ENCODE measurements at places on chromosomes 2 and 18.
A peak's percentile ranks its signal among the peaks of the same experiment; 100 is the strongest.

DNA sequence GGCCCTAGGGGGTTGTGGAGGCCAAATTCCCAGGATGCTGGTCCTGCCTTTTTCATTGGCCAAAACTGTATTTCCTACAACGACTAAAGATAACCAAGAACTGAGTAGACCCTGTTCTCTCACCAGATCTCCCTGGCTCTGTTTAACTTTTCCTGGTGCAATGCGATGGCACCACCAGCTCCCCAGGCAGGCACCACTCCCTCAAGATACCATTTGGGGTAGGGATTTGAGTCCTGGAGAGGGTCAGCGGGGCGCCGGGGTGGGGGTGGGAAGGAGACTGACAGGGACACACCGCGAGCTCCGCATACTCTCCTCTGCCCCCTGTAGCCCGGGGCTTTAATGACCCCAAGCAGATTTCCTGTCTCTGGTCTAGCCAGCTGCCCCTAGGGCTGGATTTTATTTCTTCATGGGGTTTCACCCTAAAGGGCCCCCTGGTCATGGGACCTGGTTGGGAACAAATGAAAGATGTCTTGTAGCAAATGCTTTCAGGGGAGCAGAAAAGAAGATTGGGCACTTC lies 7.3 kb downstream of the SIX2 start:
- no peak for DNase-seq

- DNase-seq = no peak
Measured at GRCh38 chr2:241659150-241659739, 21.8 kb downstream of the ATG4B start.

GRCh38 chr2:224381521-224382279 lies 20.2 kb downstream of the FAM124B start:
- DNase-seq = no peak

DNA sequence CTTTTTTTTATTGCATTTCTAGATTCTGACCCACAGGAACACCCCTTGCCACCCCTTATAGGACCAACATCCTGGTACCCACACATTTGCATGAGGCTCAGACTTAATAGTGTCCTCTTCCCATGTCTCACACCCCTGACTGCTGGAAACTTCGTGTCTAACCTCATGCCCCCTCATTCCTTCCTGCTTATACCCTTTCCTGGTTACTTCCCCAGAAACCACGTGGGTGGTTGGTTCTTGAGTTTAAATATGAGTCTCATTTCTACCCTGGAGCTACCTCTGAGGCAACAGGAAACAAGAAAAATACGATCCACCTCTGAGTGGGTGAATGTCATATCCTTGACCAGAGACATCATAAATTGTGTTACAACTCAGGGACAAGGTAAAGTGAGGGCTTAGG lies 1.6 kb downstream of the TNP1 start:
- DNase-seq = no peak

DNA sequence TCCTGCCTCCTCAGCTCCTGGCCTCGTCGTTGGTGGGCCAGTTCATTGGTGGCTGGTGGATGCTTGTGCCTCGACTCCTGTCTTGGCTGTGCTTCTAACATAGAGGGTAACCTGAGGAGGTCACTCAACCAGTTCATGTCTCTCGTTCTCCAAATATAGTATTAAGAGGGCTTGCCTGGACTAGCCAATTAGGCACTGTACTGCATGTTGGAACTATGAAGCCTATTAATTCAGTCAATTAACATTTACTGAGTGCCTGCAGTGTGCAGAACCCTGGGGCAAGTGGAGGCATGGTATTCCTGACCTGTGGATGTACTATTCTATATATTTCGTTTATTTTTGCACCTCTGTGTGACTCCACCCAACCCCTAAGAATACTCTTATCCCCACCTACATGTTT lies 89.9 kb upstream of the PELI1 start:
- no peak for DNase-seq

- DNase-seq = no peak
Measured at GRCh38 chr18:35974181-35974580, 1.7 kb downstream of the RMP24 start.

DNA sequence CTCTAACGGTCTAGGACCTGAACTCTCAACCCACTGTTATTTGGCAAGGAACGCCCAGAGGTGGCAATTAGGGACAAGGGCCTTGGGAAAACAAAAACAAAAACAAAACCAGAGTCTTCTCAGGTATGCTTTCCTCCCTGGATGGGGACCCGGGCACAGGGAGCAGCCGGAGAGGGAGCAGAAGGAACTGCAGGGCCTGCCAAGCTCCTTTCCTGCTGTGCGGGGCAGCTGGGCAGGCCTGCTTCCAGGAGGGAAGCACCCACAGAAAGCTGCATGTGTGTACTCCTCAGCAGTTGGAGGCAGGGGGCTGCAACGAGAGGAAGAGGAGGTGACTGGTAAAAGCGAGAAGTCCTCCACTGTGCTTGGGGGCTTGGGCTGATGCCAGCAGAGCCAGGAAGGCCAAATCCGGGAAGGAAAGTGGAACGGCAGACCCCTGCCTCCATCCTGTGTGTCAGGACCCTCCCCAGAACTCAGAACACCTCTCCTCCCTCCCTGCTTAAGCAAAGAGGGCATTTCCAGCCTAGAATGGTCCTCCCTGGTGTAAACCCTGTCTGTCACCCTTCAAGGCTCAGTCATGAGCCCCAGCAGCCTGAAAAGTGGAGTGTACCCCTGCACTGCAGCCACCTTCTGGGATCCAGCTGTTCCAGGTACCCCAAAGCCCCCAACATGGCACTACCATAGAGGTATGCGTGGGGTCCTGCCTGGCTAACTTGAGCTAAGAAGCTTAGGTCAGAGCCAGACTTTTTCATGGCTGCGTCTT lies 56.3 kb downstream of the DNMT3A start:
- DNase-seq = no peak

DNA sequence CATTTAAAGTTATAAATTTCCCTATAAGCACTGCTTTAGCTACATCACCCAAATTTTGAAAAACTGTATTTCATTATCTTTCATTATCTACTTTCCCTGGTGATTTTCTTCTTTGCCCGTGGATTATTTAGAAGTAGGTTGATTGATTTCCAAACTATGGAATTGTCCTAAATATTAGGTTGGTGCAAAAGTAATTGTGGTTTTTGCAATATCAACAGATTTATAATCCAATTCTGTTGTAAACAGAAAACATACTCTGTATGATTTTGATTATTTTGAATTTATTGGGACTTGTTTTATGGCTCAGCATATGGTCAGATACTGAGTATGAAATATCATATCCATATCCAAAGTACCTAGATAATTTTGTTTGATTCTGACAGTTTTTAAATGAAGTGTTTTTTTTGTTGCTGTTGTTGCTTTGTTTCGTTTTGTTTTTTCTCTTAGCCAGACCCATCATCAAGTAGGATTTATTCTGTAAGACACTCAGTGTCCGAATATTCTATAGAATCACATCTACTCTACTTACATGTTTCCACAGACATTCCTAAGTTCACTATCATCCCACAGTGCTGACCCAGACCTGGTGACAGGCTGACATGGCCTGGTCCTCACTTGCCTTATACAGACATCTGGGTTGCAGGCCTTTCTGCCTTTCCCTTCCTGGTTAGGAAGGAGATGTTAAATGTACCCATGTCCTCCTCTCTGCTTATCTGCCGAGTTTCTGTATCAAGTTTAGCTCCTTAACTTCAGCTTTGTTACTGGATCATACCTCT lies 2.1 kb upstream of the TRABD2A start:
- DNase-seq = no peak

DNA sequence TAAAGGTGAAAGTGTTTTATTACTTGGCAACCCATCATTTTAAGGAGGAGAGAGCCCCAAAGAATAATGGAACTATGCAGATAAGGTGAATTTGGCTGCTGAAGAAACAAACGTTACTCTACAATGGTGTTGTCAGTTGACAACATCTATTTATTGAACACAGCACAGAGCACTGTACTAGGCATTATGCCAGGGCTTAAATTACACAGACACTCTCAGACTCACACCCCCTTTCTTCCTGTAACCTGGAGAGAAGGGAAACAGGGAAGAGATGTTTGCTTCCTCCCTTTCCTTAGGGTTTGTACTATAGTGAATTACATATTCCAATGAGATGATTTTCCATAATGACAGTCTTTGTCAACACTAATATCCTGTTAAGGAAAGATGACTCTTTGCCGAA lies 94.0 kb upstream of the ATP5MC3 start:
- no peak for DNase-seq

- peak; percentile 9 for DNase-seq
Measured at GRCh38 chr2:11411768-11412448, 54.1 kb downstream of the E2F6 start.

DNA sequence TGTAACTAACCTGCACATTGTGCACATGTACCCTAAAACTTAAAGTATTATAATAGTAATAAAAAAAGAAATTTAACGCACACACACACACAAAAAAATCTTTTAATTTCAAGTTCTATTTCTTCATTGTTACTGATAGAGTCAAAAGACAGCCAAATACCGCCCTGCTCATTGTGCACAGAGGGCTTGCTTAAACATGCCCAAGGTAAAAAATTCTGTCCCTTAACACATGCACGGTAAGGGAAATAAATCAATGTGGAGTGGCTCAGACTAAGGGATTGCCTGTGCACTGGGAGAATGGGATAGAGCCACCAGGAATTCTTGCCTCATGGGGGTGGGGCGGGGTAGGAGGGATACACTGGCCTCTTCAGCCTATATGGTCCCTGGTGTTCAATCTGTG lies 468.0 kb downstream of the NUP35 start:
- no peak for DNase-seq

GRCh38 chr2:142862299-142862698 lies 15.2 kb upstream of the KYNU start:
- no peak for DNase-seq
